ENCODE measurements at places on chromosomes 7 and 10.

DNA sequence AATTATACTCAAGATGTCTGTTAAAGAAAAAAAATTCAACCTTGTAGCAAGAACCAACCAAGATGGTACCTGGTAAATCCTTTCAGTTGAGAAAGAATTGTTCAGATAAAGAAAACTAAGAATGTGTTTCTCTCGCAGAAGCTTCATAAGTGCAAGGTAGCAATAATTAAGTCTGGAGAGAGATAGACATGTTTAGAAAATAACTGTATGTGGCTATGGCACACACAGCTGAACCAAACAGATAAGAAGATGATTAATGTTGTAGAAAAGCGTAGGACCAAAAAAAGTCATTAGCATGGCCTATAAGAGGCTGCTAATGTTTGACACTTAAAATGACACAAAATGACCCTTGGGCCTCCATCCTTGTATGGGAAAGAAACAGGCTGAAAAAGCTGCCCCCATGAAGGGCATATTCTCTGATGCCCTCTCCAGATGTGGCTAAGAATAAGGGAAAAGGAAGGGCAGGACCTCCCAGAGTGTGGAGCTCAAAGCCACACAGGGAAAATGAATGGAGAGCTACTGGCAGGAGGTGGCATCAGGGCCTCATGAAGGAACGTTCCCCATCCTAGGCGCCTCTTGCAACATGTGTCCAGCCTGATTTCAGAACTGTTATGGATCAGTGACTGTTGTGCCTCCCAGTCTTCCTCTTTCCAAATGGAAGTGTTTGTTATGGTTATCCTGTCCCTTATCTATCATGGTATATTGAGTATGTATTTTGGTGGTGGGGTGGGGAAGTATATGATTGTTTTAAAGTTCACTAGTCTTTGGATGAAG, 30.7 kb downstream of the TLL2 start:
- DNase-seq, result no peak

DNA sequence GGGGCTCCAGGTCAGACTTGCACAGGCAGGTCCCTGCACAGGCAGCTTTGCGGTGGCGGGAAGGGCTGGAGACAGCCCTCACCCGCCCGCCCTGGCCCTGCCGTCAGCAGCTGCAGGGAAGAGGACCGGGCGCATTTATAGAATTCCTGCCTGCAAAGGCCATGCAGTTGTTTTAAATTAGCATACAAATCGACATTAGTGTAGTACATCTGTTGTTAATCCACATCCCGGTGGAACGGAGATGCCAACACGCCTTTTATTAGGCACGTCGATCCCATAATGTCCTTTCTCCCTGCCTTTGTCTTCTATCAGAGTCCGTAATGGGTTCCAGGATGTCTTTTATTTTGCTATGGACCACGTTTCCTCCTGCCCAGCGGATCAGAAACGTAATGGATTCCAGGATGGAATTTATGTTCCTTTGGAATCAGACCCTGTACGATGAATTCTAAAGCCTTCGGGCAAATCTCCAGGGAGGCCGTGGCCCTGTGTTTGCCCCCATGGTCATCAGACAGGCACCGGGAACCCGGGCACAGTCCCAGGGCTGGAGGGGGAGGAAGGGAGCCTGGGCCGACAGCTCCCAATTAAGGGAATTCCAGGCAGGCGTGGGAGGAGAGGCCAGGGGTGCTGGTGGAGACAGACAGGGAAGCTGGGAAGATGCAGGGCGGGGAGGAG, 123.9 kb downstream of the COL26A1 start:
- DNase-seq, result peak; percentile 82

DNA sequence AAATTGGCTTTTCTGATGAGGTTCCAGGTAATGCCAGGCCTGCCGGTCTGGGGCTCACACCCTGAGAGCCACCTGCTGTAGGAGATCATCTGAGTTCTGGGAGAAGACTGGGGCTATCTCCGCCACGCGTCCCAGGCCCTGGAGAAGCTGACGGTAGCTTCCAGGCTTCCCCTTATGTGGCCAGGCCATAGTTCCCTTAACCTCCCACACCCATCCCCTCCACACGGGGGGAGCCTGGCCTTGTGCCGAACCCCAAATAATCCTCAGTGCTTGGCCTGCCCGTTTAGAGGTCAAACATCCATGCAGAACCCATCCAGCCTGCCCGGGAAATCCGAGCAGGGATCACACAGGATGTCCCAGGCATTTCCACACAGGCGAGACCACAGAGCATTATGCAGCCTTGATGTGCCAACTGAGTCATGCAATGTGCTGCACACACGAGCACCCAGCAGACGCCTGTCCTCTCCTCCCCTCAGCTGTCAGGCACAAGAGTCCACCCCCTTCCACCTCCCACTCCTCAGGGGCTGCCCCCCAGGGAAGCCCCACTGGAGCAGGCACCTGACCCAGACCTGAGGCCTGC, 176.2 kb downstream of the PRKAG2 start:
- DNase-seq, result peak; percentile 31

DNA sequence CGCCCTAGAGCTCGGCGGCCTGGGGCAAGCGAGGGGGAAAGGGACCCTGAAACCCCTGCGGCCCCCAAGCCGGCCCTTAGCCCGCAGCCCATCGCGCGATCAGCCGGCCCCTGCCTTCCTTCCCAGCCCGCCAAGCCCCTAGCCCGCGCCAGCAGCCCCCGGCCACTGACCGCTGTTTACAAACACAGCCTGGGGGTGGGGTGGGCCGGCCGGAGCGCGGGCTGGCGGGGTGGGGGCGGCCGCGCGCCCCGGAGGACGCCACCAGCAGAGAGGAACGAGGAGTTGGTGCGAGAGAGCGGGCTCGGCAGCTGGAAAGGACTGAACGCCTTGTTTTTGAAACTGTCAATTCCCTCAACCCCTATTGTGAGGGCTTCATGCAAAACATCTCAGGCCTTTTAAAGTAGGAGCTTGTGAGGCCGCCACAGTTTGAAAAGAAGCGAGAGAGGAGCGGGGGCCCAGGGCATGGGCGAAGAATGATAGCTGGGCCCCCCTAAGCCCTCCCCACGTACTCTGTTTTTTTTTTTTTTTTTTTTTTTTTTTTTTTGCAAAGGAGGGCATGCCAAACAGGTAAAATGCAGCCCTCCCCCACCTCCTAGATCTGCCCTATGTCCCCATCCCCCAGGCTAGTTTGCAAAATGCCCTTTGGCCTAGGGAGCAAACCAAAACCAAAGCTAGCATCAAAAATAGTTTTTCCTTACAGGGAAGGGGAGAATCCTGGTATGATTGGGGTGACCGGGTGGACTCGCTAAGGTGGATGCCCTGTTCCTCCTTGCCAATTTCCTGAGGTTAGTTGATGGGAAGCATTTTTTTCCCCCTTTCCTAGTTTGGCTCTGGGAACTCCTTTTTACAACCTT, 15.0 kb downstream of the SKIDA1 start:
- no peak for DNase-seq

DNA sequence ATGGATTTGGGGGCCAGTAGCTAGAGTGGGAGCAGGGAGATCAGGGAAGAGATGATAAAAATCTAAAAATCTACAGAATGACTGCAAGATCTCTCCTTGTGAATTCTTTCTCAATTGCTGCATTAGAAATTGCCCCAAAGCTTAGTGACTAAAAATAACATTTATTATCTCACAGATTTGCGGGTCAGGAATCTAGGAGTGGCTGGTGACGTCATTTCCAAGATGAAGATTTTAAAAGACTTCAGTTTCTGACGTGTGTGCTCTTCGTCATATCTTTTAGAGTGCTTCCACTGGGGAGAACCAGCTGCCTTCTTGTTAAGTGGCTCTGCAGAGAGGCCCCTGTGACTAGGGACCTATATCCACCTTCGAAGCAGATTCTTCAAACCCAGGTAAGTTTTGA, 112.6 kb downstream of the DGKI start:
- peak; percentile 67 for DNase-seq

GRCh38 chr10:80870282-80870681, 332.6 kb downstream of the SH2D4B start:
- no peak for DNase-seq

DNA sequence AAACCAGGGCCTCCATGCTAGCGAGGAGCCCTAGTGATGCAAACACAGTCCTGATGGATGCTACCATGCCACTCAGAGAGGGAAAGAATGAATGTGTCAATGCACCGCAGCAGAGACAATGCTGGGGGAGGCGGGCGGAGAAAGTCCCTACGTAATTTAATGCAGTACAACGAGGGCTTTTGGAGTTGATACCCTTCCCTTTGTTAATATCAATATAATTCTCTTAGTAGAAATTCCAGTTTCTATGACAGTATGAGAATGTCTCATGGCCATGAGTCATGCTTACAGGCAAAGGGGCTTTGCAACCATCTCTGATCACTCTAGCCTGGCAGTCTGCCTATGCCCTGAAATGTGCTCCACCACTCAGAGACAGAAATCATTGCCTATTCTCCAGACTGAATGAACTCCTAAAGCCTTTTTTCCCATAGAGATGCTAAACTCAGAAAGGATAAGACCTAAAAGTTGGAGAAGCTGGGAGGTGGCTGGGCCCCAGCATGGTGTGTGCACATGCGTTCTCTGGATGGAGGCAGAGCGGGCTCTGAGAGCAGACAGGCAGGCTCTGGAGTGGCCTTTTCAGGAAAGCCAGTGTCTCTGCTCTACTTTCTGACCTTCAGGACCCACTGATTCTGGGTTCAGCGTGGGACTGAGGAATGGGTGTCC, 20.3 kb upstream of the GIMAP2 start:
- DNase-seq, result no peak

Data from EH (cell line).